Muscle of back (tissue), 13 donors: ENCODE measurements at places on chromosomes 7 and 10.

- DNase-seq = no peak
Measured at GRCh38 chr7:104225451-104225850, 17.6 kb upstream of the ORC5 start.

DNA sequence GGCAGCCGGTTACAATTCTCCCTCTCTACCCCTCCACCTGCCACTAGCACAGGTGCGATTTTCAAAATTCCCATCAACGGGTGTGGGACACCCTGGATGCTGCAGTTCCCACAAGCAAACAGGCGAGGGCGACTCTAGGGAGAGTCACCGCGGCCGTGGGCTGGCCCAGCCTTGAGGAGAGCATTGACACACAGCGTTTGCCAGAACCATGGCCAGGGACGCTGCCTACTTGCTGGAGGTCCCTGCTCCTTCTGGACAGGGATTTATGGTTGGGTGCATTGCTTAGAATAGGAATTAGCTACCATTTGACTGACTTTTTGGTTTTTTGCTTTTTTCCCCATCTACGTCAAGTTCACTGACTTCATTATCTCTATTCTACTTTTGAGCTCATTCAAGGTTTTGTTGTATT lies 19.0 kb upstream of the CLDN4 start:
- no peak for DNase-seq

DNA sequence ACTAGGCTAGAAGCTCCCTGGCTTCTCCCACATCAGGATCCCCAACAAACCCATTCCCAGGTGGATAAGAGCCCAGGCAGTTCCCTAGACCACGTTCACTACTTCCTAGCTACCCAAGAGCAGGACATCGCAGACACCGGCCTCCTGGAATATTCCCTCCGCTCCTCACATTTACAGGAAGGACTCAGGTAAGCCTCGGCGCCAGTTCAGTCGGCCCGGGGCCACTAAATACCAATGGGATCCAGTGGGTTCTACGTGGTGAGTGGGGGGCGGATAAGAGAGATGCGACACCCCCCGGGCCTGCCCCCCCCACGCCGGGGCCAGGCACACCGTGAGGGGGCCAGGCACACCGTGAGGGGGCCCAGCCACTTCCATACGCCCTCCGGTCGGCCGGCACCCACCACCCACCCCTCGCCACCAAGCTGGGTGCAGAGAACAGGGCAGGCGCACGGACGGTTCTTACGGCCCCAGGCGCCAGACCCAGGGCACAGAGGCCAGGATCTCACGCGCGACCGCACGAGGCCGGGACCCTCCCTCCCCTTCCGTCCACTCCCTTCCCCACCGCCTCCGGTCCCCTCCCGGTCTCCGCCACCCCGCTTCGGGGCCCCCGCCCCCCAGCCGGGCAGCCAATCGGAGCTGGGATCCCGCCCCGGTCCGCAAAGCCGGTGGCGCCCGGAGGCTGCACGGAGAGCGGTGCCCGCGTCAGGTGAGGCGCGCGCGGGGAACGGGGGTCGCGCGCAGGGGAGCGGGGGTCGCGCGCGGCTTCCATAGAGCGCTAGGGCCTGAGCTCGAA lies at the start of gene BLVRA:
Gene BLVRA, plus strand, starts transcription at position 652 of the 793 bp plus-strand sequence. CDS start 12,479 bp downstream, outside the sequence.
- peak; percentile 67 for DNase-seq

GRCh38 chr7:44922351-44922694 lies 37.0 kb upstream of the PURB start:
- no peak for DNase-seq

- no peak for DNase-seq
Measured at GRCh38 chr10:29668628-29669027, 33.9 kb upstream of the SVIL start.

GRCh38 chr10:116259638-116260037 lies 13.4 kb downstream of the GFRA1 start:
- DNase-seq = no peak

DNA sequence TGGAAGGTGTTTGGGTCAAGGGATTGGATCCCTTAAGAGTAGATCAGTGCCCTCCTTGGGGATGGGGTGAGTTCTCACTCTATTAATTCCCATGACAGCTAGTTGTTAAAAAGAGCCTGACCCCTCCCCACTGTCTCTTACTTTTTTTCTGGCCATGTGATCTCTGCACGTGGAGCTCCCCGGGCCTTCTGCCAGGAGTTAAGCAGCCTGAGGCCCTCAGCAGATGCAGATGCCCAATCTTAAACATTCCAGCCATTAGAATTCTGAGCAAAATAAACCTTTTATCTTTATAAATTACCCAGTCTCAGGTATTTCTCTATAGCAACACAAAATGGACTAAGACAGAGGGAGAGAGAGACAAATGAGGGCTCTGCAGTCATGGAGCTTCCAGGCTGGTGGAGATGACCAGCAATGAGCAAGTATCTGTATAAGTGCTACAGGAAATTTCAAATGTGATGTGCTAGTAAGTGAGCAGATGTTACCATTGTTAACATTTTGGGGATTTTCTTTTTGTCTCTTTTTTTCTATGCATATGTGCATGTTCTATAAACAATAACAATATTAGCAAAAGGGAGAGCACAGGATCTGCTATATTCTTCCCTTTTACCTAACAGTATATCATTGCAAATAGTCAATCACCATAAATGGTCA lies 26.7 kb downstream of the PLPP4 start:
- no peak for DNase-seq

GRCh38 chr10:124906551-124907001 lies 35.3 kb upstream of the ZRANB1 start:
- no peak for DNase-seq

DNA sequence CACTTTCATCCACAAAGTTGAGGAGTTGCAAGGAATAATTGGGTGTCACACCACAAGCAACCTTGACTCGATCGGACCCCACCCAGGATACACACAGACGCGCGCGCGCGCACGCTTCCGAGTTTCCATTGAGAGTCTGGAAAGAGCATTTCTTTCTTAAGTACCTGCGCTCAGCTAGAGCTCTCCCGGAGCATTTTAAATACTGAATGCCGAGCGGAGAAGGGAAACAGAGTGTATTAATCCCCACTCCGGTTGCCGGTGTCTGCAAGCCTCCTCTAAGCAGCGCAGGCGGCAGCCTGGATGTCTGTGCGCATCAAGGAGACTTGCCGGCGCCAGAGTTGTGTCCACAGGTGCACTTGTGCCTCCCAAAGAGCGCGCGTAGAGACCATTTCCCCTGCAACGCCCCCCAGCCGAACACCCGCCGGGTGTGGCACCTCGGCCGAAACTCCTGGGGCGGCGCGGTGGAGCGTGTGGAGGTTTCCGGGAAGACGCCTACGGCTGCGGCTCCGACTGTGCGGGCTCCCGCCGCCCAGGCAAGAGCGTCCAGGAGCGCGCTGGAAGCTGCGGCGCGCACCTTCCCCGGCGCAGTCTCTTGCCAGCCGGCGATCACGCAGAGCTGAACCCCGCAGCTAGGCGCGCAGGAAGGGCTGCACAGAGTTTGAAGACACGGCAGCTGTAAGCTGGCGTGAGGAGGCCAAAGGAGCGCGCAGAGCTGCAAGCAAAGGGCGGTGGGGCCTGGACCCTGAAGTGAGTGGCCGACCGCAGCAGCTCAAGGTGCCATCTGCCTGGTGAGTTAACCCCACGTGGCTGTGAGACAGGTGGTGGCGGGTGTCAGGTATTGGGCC lies 1.1 kb upstream of the FEZF1 start:
- peak; percentile 50 for DNase-seq

GRCh38 chr7:63025815-63026214 lies 972.8 kb upstream of the ZNF722 start:
- DNase-seq = no peak

GRCh38 chr10:28906415-28906814 lies 229.1 kb downstream of the BAMBI start:
- no peak for DNase-seq

DNA sequence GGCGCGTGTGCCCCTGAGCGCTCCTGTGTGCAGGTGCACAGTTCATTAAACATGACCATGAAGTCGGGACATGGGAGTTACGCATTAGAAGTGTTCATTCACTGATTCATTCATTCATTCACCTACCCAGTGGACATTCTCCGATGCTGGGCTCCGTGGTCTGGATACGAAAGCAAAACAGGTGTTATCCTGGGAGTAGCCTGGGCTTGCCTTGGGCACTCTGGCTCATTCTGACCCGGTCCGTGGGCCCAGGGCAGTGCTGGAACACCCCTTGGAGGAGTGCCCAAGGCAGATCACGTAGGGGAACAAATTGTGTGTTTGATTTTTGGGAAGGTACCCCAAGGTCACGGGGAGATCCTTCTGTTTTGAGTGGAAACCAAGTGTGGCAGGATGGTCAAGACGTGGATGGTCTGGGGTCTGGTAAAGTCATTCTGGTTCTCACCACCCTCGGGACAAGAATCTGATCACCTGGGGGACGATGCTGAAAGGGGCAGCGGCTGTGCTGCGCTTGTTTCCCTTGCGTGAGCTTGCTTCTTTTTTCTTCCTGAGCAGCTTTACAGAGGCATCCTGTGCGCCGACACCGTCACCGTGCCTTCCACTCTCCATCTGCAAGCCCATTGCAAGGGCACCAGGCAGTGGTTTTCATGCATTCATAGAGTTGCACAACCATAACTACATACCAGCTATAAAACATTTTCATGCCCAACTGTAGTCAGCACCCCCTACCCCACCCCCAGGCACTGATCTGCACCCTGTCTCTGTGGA lies 10.1 kb downstream of the ELFN1 start:
- DNase-seq = no peak

- no peak for DNase-seq
Measured at GRCh38 chr10:59868696-59869593, 37.4 kb downstream of the CCDC6 start.

DNA sequence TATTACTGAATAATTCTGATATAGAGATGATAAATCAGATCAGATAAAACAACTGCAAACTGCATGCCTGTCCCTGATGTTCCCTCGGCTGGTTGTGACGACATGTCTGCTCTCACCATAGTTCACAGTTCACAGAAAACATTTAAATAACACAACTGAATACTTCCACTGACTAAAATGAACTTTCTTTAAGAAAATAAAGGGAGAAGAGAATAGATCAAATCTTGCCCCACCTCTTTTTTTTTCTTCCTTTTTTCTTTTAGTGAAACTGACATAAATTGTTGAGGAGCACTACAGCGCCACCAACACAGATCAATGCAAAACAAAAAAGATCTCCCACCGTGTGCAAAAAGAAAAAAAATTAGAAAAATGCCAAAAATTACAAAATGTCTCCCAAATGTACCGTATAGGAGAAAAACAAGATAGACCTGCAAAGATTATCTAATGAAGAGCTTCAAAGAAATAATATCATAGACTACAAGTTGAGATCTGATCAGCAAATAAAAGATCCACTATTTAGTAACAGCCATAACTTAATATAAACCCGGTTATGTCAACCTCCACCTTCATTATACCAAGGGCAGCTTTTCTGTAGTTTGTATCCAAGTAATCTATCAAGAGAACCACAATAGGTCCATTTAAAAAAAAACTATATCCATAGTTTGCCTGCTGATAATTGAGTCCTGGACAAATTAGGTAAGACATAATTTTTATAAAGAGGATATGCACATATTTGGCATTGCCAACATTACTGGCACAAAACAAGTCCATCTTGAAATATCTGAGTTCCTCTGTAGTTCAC lies 30.7 kb upstream of the EPC1 start:
- DNase-seq = peak; percentile 81

DNA sequence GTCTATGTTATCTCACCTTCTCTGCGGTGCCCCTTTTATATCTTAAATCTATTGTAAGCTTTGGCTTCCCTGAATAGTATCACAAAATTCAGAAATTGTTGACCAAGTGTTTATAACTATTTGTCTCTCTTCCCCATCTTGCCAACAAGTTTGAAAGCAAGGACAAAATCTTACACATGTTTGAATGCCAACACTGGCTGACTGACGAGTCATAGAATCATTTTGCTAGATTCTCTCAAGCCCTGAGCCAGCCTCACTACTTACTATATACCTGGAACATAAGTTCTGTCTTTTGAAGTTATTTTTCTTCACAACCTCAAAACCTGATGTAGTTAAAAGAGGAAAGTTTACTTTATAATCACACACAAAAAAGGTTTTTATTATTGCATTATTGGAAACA lies 700.7 kb downstream of the PHTF2 start:
- DNase-seq = no peak

DNA sequence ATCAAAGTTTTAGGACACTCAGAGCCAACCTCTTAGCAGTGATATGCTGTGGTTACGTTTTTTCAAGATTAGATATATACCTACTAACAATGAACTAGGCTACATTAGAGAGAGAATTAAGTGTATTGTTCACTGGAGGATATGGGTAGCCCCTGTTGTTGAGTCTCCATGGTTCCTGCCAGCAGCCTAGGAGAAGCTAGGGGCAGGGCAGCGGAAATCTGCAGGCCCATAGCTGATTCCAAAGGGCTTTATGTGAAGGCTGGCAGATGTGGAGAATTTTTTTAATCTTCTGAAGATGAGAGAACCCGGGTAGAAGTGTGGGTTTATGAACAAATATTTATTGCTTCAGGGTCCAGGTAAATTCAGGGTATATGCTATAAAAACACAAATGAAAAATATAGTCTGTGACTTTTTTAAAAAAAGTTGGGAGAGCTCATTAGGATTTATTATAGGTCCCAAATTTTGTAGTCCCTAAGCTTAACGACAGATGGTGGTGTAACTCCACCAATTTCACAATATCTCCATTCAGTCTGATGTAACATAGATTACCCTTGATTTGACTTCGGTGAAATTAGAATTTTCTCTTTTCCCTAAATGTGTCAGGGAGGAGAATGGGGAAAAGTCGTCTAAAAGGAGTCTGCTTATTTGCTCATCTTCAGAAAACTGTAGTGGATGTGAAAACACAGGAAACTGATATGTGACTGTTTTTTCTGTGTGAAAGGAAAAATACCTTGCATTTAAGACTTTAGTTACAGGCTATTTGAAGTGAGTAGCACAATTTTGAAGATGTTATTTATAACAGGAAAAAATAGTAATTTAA lies 163.0 kb upstream of the PPP1R3A start:
- peak; percentile 87 for DNase-seq

GRCh38 chr7:140883378-140883777 lies 41.4 kb downstream of the BRAF start:
- DNase-seq = no peak

- no peak for DNase-seq
Measured at GRCh38 chr7:45977256-45977780, 56.2 kb upstream of the IGFBP3 start.

DNA sequence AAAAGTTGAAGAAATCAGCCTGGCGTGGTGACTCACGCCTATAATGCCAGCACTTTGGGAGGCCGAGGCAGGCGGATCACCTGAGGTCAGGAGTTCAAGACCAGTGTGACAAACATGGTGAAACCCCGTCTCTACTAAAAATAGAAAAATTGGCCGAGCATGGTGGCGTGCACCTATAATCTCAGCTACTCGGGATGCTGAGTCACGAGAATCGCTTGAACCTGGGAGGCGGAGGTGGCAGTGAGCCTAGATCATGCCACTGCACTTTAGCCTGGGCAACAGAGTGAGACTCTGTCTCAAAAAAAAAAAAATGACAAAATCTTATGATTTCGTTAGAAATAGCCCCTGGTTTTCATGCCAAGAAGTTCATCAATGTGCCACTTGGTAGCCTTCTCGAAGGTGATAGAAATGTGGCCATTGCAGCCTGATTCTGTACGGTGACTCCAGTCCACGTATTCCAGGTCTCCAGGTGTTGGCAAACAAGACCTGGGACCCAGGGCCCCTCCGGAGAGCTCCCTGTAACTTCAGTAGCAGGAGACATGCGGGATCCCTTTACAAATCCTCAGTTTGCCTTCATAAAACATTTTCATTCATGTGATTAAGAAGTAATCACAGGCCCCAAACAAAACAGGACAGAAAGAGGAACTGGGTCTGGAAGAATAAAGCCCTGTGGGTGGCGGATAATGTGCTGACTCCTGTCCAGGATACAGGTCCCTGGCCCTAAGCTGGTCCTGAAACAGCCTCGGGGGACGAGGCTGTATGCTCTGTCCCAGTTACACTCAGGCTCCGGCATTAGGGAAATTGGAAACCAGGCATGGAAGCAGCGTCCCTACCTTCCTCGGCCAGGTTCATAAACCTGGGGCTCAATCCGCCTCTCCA lies 207.3 kb upstream of the SH2B2 start:
- DNase-seq = no peak
